Islet precursor cell (in vitro differentiated cells): ENCODE measurements at places on chromosomes 7 and 10.
A peak's percentile ranks its signal among the peaks of the same experiment; 100 is the strongest.

DNA sequence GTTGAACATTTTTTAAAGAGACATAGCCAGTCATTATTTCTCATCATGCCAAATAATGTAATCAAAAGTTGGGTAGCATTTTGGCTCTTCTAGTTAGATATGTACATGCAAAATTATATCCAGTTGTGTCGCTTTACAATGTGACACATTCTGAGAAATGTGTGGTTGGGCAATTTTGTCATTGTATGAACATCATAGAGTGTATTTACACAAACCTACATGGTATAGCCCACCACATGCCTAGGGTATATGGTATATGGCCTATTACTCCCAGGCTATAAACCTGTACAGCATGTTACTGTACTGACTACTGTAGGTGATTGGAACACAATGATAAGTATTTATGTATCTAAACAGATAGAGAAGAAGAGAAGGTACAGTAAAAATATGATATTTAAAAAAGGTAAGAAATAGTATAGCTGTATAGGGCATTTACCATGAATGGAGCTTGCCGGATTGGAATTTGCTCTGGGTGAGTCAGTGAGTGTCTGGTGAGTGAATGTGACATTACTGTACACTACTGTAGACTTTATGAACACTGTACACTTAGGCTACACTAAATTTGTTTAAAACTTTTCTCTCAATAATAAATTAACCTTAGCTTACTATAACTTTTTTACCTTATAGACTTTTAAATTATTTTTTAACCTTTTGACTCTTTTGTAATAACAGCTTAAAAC, 16.5 kb downstream of the ZNF365 start:
- no peak for DNase-seq

- DNase-seq: peak; percentile 82
These were observed 73.4 kb downstream of the SHH start for GRCh38 chr7:155738652-155739537.

- no peak for DNase-seq
These were observed 30.7 kb upstream of the PRKAR1B start for GRCh38 chr7:757741-758163.

GRCh38 chr10:97711640-97712572, 1.6 kb upstream of the MARVELD1 start:
- DNase-seq: no peak

DNA sequence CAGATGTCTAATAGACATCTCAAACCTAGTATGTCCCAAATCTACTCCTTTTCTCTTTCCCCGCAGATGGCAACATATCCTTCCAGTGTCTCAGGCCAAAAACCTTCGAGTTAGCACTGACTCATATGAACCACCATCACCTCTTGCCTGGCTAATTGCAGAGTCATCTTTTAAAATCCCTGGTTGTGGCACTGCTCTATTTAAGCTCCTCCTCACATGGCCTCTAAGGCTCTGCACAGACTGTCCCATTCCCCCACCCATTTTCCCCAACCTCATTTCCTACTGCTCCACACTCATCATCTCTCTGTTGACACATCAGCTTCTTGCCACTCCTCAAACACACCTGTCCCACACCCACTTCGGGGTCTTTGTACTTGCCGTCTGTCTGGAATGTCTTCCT, 16.8 kb upstream of the HBP1 start:
- DNase-seq: no peak

GRCh38 chr7:14894826-14895225, 7.7 kb downstream of the DGKB start:
- DNase-seq: no peak

DNA sequence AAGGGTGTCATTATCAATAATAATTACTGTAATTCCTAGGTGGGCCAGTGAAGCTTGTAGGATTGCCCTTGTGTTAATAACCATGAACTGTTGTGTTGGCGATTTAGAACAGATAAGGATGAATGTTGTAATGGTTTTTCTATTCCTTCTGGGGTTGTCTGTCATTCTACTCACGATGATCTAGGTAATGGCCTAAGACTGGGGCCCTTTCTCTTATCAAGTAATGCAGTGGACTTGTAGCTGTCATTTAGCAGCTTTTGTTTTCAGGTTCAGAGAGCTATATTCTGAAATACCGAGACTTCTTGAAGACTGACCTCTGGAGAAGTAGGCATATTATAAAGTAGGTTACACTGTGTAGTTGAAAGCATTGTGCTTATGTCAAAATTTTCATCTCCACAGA, 110.2 kb downstream of the TAF3 start:
- DNase-seq: no peak

GRCh38 chr10:22251751-22252223, 34.0 kb upstream of the EBLN1 start:
- DNase-seq: peak; percentile 57

DNA sequence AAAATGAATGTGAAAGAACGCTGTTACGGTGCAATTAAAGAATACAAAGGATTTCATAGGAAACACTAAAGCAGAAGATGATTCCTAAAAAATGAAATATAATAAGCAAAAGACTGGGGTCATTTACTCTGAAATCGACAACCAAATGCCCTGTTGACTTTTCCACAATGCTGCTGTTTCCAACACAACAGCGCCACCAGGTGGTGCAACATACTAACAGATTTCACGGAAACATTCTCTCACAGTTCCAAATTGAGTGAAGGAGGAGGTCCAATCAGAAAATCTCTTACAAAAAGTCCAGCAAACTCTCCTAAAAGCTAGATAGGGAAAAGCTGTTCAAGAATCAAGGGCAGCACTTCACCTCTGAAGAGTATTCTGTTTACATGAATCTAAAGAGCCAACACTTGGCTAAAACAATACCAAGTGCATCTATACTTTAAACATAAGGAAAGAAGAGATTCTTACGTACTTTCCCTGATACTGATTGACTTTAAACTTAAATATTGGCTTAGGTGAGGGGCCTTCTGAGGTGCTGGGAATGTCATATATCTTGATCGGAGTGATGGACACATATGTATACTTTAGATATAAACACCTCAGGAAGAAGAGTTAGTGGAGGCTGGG, 55.9 kb downstream of the UPF2 start:
- DNase-seq: peak; percentile 85
